ENCODE measurements at places on chromosomes 6 and 20.

DNA sequence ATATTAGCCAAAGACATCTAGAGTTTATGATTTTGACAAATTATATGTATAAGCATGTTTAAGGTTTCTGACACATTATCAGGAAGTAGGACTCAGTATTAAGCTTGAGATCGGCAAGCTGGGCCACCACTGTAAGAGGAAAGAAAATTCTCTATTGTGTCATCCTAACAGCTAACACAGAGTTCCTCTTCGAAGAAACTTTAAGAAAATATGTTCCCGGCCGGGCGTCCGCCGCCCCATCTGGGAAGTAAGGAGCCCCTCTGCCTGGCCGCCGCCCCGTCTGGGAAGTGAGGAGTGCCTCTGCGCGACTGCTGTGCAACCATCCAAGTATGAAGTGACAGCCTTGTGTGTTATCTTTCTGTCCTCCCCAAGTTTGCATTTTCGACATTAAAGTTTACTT lies 23.0 kb downstream of the USP49 start:
- DNase-seq: no peak

DNA sequence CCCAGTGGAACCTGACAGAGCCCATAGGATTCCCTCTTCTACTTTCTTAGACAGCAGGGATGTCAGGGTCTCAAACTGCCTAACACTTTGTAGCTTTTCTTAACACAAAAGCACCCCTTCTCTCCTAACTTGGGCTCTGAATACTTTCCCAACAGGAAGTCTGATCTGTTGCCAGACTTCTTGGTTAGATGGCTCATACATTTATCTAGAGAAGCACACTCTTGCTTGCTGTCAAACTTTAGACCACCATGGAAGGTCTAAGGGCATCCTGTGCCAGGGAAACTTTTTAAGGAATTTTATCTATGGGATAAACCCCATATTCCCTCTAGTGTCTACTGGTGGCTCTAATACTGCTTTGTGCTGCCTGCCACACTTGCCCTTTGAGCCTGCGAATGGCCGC lies 3.3 kb upstream of the C6orf136 start:
- DNase-seq: no peak

DNA sequence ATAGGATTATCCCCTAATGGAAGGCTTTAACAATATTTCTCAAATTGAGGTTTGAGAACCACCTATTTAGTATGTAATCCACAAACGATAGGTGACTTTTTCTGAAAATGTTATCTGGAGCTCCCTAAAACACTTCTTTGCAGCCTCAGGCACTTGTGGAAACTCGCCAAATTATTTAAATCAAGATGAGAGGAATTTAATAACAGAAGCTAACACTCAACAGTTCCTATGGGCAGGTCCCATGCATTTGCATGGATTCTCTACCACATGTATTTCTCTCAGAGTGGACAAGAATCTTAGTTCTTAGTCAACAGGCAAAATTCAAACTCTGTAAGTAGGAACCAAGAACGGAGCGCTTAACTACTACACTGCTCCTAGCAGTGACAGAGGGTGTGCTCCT lies 20.7 kb downstream of the SOX4 start:
- no peak for DNase-seq

- DNase-seq: no peak
Observed at GRCh38 chr6:157461000-157461915, 80.3 kb downstream of the ZDHHC14 start.

DNA sequence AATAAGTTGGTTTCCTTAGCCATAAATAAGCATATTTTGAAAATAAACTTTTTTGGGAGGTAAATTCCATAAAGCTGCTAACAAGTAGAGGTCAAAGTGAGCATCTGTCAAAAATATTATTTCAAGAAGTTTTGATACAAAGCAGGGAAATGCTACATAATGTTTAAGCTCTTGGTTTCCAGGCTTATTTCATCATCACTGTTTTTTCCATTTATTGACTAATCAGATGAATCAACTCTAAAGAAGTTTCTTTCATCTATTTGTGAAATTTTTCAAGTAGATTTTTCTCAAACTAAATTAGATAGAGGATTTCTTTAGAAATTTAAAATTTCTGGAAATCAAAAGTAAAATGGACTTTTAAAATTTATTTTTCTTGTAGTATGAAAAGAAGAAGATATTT lies 89.5 kb upstream of the TBX18 start:
- DNase-seq: no peak

DNA sequence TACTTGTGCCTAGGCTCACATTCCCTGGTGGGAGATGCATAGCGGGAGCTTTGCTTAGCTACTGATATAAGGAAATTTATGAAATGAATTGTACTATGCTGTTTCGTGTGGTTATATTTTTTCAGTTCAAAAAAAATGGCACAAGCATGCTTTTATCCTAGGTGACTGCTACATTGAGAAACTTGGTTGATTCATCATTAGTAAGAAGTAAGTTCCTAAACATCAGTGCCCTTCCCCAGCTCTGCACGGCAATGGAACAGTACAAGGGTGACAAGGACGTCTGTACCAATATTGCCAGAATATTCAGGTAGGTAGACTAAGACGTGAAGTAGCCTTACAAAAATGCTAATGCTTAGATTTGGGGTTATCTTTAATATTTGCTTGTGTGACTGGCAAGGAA lies 79.7 kb downstream of the ARMC2 start:
- no peak for DNase-seq

DNA sequence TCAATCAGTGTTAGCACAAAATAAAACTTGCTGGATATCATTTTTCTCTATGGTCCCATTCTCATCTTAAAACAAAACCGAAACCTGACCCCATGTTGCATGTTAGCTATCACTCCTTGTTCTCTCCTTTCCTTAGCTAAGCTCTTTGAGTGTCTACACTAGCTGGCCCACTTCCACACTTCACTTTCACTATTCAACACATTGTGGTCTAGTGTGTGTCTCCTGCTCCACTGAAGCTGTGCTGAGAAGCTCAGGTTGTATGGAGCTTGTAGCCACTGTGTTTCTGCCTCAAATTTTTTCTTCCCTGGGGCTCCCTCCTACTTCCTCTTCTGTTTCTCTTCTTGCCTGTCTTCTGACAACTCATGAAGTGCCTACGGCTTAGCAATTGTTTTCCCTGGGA lies 223.0 kb downstream of the NKAIN2 start:
- DNase-seq: no peak

DNA sequence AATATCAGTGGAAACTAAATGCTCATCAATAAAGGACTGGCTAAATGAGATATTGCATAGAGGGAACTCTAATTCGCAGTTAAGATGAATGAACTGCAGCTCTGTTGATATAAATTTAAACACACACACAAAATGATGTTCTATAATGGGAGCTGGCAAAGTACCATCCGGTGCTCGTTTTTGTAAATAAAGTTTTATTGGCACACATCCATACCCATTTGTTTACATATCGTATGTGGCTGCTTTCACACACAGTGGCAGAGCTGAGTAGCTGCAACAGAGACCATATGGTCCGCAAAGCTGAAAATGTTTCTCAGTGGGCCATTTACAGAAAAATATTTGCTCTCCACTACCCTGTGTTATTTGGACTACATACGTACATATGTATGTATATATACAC lies 120.7 kb downstream of the EDN3 start:
- no peak for DNase-seq

- no peak for DNase-seq
Observed at GRCh38 chr6:112773187-112773586, 426.1 kb downstream of the RFPL4B start.

DNA sequence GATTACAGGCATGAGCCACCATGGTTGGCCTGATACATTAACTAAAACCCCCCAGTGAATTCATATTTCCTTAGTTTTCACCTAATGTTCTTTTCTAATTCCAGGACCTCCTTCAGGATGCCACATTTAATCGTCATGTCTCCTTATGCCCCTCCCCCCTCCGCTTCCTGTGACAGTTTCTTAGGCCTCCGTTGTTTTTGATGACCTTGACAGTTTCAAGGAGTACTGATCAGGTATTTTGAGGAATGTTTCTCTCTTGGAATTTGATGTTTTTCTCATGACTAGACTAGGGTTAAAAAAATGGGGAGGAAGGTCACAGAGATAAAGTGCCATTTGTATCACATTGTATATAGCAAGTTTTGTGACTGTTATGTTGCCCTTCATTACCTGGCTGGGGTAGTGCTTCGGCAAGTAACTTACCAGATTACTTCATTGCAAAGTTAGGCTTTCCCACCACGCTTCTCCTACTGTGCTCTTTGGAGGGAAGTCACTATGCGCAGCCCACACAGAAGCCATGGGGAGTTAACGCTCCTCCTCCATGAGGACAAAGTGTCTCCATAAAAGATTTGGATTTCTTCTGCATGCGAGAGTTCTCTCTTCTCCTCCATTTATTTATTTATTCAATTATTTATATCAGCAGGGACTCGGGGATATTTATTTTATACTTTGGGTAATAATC lies 99.5 kb downstream of the NCR2 start:
- DNase-seq: no peak

- DNase-seq: no peak
Observed at GRCh38 chr6:134077301-134077700, 24.9 kb upstream of the SLC2A12 start.

DNA sequence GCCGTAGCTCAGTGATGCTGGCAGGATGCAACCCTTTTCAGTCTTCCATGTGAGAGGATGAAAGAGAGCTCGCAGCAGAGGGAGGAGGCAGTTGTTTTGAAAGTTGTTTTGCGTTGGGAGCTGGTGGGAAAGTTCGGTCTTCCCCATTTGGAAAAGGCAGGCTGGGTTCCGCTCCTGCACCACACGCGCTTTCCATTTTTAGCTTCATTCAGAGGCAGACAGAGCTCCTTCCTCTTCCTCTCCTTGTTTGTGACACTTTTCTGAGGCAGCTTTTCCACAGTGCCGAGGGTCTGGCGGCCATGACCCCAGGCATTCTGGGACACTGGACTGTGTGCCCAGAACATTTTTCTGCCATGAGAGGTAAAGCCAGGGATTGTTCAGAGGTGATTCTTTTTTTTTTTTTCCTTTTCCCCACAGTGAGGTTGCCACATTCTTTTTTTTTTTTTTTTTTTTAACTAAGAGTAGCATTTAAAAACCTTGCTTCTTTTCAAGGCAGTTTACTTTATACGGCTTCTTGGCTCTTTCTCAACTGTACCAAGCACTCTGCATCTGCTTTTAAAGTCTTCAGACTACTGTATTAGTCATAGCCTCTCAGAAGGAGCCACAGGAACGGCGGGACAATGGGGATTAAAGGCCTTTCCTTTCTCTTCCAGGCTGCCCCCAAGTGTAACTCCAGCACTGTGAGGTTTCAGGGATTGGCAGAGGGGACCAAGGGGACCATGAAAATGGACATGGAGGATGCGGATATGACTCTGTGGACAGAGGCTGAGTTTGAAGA lies 1.6 kb downstream of the PRDM1 start:
- no peak for DNase-seq

- no peak for DNase-seq
Observed at GRCh38 chr6:155128977-155129376, 133.9 kb downstream of the TIAM2 start.

DNA sequence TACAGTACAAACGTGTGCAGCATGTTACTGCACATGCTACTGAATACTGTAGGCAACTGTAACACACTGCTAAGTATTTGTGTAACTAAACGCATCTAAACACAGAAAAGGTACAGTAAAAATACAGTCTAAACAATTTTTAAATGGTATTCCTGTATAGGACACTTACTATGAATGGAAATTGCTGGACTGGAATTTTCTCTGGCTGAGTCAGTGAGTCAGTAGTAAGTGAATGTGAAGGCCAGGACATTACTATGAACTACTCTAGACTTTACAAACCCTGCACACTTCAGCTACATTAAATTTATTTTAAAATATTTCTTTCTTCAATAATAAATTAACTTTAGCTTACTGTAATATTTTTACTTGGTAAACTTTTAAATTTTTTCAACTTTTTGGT lies 225.0 kb upstream of the TENT5A start:
- no peak for DNase-seq

DNA sequence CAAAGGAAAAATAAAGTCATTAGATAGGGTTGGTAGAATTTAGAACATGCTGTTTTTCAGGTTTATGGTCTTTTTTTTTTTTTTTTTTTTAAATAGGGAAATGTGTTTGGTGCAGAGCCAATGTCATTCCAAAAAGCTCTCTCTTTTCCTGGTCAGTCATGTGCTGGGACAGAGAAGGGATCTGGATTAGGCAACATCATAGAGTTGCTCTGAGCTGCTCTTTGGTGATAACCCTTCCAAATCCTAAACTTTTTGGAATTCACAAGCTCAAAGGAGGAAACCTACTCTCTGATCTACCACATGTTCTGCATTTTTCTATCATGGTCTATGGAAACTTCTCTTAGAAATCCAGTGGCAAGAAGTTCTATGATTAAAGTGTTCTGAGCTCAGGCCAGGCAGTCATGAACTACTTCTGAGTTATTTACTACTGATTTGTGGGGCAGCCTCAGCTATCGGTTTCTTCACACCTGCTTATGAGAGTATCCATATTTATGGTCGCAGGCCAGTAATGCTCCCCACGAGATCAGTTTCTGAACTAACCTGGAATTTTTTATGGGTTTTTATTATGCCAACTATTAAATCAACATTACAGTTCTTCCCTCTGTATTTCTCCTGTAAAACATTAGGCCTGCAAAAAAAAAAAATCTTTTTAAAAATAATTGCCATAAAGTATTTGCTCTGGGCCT lies 4.8 kb downstream of the EDN1 start:
- no peak for DNase-seq

- no peak for DNase-seq
Observed at GRCh38 chr6:157832250-157832967, 9.4 kb downstream of the SNX9 start.

- no peak for DNase-seq
Observed at GRCh38 chr6:1146500-1146899, 165.4 kb upstream of the FOXQ1 start.

GRCh38 chr6:120569714-120570113 lies 764.6 kb downstream of the TBC1D32 start:
- no peak for DNase-seq

GRCh38 chr20:50224531-50225255 lies 34.1 kb downstream of the CEBPB start:
- DNase-seq: no peak

GRCh38 chr20:47276851-47277534 lies 79.5 kb downstream of the ZMYND8 start:
- no peak for DNase-seq

- no peak for DNase-seq
Observed at GRCh38 chr20:56117350-56117749, 112.0 kb upstream of the CBLN4 start.

DNA sequence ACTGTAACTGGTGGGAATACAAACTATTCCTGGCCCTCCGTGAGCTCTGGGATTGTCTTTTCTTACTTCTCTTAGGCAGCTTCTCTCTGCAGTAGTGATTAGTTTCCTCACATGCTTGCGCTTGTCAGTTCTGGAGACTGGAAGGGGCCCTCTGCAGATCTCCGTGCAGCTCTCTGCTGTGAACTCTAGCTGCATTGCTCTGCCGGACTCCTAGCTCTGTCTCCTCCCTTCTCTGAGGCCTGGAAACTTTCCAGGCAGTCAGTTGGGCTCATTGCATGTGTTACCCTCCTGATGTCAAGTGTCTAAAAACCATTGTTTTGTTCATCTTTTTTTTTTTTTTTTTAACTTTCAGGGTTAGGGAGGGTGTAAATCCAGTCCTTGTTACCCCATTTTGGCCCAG lies 102.3 kb downstream of the CTNNBL1 start:
- no peak for DNase-seq

All from activated T-helper 1 cell treated with Interleukin-2 at 50 U/mL for 16 hours (primary cell).